ENCODE measurements at places on chromosomes 6 and 20.
A peak's percentile ranks its signal among the peaks of the same experiment; 100 is the strongest.

- no peak for DNase-seq
These were observed 272.2 kb upstream of the FOXQ1 start for GRCh38 chr6:1039746-1040145.

DNA sequence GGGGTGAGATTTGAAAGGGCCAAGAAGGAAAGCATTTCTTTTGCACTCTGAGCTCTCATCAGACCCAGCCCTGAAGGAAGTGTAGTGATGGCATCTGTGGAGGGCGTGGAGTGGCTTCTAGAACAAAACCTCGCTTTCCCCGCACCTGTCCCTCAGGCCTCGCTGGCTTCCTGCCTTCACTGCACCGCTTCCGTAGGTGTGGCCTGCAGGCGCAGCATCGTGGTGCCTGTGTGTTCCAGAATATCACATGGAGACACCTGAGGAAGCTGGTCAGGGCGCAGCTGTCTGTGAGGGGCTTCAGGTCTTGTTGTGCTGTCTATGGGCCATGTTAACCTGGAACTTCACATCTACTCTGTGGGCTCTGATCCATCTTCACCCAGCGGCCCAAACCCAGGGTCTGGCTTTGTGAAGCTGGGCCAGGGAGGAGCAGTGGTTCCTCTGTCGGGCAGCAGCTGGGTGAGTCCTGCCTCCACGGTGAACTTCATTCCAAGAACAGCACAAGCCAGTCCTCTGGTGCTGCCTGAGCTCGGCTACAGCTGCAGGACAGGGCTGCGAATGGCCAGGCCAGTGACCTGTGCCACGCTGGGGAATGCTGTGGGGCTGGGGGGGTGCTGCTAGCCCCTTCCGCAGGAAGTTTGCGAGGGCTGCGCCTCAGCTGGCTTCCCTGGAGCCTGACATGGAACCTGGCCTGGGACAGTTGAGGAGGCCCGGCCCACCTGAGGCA lies 40.9 kb downstream of the DSTN start:
- peak; percentile 28 for DNase-seq

GRCh38 chr6:125974214-125974866 lies 12.0 kb upstream of the TRMT11 start:
- DNase-seq = no peak

DNA sequence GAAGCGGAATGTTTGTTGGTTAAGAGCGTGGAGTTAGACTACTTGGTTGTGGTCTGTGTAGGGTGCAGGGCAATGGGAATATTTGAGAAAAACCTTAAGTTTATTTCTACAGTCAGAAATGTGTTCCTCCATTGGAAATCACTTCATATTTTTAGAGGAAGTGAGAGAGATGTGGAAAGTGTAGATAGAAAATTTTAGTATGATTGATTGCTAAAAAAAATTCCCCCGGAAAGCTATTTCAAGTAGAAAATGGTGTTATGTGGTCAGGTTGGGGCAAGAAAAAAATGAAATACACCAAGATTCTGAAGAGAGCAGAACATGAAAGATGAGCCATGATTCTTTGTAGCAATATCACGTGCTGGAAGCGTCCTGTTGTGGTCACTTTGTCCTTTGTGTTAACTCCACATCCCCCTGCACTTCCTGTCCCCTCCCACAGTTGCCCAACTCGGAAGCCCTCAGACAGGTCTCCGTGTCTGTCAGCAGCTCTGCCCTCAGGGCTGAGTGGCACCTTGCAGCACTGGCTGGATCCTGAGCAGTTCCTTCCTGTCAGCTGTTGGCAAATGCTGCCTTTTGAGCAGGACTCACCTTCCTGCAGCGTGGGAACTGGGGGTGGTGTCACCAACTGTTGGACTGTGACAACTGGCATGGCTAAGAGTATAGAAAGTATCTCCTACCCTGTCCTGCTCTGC lies 137.5 kb upstream of the SLC24A3 start:
- DNase-seq = no peak

DNA sequence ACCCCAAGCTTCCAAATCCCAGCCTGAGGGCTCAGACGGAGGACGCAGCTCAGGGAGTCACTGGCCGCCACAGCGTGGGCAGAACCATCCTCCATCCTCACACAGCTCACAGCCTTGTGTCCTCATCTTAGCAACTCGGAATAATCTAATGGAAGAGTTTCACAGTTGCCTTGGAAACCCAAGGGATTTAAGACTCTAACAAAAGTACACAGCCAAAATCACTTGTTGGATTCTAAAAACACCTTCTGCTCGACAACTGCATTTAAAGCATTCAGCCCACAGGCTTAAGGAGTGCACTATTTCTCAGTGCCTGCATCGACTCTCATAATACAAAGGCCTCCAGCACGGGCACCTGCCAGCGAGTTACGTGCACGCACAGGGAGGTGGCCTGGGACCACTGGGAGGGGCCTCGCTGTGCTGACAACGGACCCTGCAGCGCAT lies 45.4 kb downstream of the ZBTB46 start:
- no peak for DNase-seq

- DNase-seq = no peak
These were observed 327.9 kb upstream of the SOX4 start for GRCh38 chr6:21265730-21266044.

DNA sequence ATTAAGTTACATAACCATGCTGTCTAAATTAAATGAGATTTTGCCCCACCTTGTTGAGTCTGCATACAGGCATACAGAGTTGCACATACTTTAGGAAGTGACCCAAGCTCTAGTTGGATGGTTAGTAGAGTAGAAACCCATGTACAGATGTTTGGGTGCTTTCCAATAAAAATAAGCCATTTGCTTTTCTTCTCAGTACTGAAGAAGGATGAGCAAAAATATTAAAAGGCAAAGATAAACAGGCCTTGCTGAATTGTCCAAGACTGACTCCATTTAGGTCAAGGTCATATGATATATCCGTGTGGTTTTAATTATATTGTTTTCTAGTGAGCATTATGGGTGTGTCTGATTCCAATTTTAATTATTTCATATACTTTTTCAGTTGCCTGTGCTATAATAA lies 589.4 kb downstream of the RFPL4B start:
- no peak for DNase-seq

DNA sequence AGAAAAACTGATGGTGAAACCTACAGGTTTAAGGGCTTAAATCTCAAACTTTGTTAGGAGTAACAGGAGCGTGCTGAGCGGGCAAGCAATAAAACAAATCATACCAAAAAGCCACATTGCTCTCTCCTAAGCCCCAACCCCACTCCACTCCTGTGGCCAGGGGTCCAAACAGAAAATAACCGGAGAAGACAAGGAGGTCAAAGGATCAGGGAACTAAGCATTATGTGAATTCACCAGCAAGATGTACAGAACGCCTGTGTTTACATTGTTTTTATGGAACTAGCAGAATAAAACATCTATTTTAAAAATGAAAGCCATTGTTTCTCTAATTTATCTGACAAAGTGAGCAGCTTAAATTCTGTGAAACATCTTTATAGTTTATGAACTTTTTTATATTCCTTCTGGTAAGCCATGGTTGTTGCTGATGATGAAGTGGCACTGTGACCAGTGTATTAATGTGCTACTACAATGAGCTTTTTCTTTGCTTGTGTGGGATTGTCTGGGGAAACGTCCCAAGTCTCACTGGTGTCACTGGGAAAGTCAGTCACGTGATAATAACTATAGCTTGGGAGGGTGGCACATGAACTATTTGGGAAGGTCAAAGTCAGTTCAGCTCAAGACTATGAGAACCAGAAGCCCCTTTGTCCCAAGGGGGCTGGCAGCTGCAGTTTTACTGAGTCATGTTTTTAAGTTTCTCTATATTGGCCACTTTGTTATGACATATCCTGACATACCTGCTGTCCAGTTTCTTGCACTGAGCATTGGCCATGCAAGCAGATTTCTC lies 9.8 kb downstream of the FAM210B start:
- DNase-seq = no peak

DNA sequence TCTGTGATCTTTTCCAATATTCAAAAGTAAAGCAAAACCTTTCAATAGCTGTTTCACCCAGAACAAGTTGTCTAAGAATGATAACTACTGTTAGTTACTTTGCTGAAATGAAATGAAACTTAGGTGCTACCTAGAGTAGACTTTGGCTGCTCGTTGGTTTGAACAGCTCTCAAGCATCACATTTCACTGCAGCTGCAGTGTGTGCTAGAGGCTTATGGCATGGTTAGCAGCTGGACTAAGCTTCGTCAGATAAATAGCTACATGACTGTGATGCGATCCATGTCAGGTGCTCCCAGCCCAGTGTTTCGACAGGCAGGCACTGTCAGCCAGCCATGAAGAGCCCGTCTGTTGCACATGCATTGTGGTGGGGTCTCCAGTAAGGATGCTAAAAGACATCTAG lies 201.1 kb downstream of the TFAP2B start:
- DNase-seq = no peak

DNA sequence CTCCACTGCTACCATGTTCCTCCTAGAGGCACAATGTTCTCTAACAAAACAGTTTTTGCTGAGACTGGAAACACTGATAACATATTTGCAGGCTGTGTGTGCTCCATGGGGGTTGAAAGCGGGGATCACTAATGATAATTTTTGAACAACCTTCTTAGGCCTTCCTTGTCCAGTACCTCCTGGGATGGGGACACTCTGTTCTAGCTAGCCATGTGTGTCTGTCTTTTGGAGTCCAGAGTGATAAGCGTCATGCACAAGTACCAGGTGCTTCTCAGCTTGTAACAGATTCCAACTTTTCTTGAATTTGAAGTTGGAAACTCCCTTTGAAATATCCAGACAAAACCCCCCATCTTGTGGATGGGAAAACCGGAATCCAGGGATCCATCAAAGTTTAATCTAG lies 15.2 kb downstream of the PI3 start:
- no peak for DNase-seq

GRCh38 chr20:57350081-57350710 lies 859 bp upstream of the RAE1 start:
- no peak for DNase-seq

- peak; percentile 76 for DNase-seq
These were observed 93.3 kb downstream of the CD83 start for GRCh38 chr6:14210663-14211561.

DNA sequence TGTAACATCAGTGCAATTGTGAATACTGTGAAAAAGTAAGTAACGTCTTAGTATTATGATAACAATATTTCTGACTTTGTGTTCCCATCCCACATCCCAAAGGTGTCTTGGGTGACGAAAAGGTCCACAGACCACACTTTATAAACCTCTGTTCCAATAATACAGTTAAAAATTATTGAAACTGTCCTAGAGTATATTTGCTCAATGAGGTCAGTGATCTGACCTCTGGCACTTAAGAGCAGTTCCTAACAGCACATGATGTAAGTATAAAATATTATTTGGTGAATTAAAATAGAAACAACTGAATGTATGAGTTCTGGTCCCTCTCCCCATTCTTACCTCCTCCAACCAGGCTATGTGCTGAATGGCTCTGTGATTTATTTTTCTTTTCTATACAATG lies 566.4 kb upstream of the MMS22L start:
- no peak for DNase-seq

GRCh38 chr6:28277746-28278145 lies 3.6 kb upstream of the PGBD1 start:
- DNase-seq = no peak

DNA sequence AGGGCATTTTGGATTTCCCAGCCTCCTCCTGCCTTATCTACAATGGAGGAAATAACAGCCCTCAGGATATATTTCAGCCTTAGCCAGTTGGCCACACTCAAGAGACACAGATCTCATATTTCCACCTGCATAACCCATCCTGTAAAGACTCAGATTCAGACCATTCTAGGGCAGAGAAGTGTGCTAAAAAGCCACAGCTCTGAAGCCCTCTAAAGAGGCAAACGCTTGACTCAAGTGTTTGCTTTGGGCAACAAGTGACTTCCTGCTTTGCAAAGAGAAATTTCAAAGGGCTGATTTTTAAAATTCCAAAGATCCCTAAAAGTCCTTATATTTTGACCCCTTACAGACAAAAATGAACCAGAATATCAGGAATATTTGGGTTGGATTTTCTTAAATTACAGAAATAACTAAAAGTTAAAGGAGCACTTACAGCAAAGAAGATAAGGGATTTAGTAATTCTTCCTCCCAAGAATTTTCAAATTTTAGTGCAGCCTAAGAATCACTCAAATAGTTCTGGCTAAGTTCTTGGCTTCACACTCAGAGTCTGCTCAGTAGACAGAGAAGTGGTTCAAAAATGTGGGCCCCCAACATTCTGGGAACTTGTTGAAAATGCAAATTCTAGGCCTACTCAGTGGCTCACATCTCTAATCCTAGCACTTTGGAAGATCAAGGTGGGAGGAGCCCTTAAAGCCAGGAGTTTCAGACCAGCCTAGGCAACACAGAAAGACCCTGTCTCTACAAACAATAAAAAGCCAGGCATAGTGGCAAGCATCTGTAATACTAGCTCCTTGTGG lies 18.9 kb upstream of the ADGRF5 start:
- no peak for DNase-seq

DNA sequence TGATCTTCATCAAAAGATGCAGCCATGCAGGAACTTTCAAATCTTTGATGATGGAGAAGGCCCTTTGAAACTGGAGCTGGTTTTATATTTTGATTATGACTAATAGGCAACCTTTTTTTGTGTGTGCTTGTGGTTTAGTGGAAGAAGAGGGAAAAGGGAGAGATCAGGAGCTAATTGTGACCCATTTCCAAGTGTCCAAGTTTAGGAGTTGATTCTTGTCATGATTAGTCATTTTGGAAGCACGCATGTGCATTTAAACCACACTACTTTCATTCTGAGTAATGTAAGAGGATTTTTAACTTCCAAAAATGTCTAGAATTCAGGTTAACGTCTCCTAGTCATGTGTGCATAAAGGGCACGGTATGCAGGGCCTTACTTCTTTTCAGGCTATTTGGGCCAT lies 3.5 kb downstream of the FOXO3 start:
- no peak for DNase-seq

- no peak for DNase-seq
These were observed 69.5 kb downstream of the CSE1L start for GRCh38 chr20:49115564-49115963.

GRCh38 chr20:32111753-32112152 lies 2.2 kb downstream of the TM9SF4 start:
- DNase-seq = no peak

- DNase-seq = no peak
These were observed 229.5 kb downstream of the THBS2 start for GRCh38 chr6:169024047-169024660.

GRCh38 chr6:119145111-119145510 lies 66.6 kb upstream of the FAM184A start:
- DNase-seq = no peak

DNA sequence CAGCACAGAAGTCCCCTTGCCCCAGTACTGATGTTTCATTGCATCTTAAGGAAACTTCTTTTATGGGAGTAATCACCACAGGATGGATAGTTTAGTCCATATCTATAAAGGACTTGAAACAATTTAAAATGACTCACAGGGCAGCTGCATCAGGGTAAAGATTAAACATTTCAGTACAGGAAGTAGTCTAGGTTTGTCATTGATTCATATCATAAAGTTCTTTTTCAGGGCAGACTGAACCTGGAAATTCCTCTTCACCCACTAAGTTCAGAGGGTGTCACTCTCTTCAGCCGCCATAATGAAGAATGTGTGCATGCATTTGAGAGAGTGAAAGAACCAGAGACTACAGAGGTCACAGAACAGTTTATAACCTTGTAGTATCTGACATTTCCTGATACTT lies 296.3 kb upstream of the JAG1 start:
- no peak for DNase-seq

Measured in stimulated activated CD8-positive, alpha-beta memory T cell treated with anti-CD3 and anti-CD28 coated beads, Interleukin-4, amount 100 ng/mL, for 4 hours (primary cell).